ENCODE measurements at places on chromosomes 1 and 21.

DNA sequence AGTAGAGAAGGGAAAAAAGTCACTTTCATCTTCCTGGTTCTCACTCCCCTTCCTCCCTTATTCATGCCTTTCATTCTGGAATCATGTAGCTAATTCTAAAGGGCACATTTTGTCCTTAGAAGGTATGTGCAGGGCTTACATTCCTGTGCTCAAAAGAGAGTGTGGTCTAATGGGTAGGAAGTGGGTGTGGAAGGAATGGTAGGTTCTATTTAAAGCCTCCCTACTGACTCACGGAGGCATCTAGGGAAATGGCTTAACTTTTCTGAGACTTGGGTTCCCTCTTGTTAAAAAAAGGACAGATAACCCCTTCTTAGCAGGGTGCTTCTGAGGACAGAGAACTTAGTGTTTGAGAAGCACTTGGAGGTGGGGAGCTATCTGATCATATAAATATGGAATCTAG, 249.3 kb upstream of the DUSP10 start:
- DNase-seq, result peak; percentile 14

- no peak for DNase-seq
These were observed 43.5 kb upstream of the RAB4A start for GRCh38 chr1:229227298-229227919.

GRCh38 chr1:94247138-94248094, 10.0 kb upstream of the ARHGAP29 start:
- DNase-seq, result no peak

GRCh38 chr1:174174461-174175329, 15.4 kb downstream of the RABGAP1L start:
- DNase-seq, result no peak

DNA sequence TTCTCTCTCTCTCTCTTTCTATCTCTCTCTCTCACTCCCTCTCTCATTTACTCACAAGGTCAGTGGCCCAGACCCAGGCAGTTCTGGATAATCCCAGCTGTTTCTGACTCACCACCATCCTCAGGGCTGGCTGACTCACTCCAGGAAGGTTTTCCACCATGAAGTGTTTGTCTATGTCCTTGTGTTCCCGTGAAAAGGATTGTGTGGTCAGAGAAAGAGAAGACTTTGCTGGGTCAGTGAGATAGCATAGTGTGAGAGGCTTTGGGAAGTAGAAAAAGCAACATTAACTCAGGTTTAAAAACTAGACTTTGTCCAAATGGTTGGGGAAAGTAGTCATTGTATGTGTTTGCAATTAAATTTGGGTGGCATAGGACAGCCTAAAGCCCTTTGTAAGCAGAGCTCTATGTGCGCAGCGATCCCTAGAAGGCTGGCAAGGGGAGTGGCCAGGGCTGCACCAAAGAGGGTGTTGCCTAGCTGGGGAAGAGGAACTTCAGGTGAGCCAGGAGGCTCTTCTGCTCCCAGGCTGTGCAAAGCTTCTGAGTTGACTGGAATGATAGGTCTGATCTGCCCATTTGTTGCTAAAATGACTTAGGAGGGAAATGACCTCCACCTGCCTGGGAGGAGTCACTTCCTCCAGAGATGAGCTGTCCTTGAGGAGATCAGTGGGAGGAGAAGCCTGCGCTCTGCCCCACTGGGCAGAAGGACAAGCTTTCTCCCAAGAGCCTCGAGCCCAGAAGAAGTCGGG, 4.9 kb upstream of the CAPN2 start:
- peak; percentile 97 for DNase-seq

DNA sequence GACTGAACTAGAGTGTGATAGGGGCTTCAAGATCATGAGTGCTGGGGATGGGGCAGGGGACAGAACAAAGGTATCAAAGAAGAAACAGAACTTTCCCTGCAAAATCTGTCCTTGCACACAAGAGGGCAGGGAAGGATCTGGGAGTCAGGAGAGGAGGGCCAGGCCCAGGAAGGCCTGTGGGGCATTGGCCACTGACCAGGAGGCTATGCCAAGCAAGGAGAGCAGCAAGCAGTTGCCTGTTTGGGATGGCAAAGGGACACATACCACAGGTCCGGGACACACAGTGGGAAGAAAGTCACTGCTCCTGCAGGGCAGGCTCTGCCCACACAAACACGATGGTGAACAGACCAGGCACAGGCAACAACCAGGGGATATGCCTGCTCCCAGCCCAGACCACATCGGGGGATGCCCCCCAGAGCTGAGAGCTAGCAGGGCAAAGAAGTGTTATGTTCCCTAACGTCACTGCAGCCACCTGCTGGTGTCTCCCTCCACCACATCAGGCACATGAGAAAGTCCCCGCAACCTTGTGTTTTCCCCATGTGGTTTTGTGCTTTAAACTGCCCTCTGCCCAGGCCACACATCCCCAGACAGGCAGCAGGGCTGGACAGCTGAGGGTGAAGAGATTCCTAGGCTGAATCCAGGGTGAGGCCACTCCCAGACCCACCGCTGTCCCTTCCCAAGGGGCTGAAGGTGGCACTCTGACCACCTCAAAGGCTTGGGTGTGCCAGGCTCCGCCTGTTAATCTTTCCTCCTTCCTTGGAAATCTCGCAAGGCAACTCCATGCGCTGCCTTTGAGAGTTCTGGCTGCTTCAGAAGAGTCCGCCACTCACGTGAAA, 53.6 kb downstream of the KIF21B start:
- DNase-seq, result no peak

GRCh38 chr1:117037802-117038201, 22.3 kb upstream of the TTF2 start:
- DNase-seq, result no peak

Measured in BJ (cell line).